ENCODE measurements at places on chromosomes 7 and 10. TPM values are rescaled to one million over a fixed set of nuclear protein-coding genes. Genes with fewer than 3 reads are reported as not detected.

DNA sequence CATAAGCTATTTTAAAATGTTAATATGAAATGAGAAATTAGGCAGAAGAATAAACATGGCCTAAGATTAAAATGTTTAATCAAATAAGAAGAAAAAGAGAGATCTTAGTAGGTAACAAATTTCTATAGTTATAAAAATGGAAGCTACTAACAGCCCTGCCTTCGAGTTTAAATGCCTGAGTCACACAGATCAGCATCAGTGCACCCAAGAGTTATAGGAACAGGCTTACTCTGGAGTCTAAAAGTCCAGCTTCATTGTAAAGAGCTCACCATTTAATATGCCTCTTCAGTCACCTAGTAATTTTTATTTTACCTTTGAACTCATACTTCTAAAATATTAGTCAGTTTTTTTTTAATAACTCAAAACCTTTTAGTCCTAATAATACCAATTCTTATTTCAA lies 52.6 kb downstream of the BRI3 start:
- no peak for DNase-seq

DNA sequence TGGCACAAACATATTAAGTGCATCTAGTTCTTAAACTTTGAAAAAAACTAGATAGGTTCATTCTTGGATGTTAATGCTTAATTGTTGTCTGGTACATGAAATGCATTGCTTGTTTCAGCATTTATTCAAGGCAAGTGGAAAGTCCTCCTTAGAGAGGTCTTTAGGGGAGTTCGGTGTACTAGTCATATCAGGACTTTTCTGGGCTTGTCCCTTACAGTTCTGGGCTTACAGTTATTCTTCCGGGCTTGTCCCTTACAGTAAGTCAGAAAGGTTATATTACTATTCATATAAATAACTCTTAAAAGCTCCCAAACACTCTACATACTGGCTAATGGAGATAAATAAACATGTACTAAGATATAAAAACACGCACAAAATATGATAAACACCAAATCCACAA lies 61.6 kb upstream of the MRLN start:
- no peak for DNase-seq

GRCh38 chr7:140364819-140365218 lies 33.5 kb downstream of the SLC37A3 start:
- no peak for DNase-seq

The PNLIPRP1 gene
- not detected for total RNA-seq

The CYP26A1 gene
- not detected for total RNA-seq

The SLC13A4 gene
- not detected for total RNA-seq

The NUTM2A gene
- 1.0 TPM for total RNA-seq
